ENCODE measurements at places on chromosomes 7 and 10.

DNA sequence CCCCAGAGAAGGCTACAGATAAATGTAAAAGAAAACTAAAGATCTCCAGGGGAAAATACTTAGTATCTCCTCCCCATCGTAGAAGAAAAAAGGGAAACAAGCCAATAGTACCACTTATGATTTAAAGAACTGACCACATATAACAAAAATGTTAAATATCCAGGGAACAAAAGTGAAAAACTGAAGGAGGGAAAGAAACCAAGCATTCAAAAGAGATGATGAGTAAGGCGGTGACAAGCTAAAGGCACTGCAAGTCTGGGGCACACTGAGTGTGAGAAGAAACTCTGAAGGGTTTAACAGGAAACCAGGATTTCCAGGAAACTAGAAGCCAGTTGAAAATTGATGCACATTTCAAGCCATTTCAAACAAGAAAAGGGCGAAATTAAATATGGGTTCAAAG lies 226.3 kb downstream of the AHR start:
- DNase-seq: no peak

DNA sequence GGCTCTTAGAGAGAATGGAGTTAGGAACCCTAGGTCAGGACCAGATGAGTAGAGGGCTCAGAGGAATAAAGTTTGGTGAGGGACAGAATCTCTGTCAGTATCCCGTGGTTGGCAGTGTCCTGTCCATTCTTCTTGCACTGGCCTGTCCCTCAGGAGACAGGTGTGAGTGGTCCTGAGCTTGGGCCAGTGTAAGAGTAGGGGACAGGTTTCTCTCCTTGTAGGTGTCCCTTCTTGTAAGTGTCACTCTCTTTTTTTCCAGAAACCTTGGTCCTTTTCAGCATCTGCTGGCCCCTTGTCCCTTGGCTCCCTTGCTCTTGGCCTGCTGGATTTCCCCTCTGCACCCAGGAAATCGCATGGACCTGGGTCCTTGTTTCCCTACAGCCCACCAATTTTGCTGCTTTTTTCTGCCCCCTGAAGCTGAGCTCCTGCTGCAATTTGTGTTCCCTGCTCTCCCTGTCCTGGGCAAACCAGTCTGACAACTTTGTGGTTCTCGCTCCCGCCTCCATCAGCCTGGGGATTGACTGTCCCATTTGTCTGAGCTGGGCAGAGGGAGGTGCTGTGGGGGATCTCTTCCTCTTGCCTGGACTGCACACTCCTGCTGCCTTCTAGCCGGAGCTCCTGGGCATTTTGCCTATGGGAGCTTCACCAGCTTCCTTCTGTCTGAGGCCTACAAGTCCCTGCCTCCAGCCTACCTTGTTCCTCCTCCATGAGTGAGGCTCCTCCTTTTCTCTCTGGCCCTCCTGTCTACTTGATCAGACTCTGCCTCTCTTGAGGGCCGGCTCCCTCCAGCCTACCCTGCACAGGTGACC lies 6.5 kb downstream of the TSPAN14 start:
- no peak for DNase-seq

DNA sequence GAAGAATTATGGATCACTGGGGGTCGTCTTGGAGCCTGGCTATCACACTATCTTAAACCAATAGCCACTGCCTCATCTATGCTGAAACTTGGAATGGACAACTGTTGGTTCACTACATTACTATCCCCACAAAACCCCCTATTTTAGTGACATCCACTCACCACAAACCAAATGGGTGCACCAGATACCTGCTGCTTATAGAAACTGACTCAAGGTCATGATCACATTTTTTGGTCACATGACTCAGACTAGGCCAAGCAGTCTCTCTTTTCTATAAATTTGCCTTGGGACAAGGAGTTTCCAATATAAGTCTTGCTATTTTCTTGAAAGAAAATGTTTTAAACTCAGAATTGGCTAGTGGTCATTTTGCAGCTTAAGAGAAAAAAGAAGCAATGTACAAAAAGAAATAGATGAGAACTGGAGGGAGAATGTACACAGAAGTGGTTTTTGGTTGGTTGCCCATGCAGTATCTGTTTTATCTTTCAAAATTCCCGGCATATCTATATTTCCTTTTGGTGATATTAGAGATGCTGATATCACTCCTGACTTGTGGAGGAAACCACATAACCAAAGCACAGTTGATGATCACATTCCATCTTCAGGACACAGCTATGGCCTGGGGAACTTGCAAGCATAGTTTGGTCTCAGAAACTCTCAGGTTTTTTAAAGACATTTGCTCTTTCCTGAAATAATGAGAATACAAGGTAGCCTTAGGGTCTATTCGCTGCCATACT lies 85.2 kb upstream of the CACNA2D1 start:
- DNase-seq: no peak

DNA sequence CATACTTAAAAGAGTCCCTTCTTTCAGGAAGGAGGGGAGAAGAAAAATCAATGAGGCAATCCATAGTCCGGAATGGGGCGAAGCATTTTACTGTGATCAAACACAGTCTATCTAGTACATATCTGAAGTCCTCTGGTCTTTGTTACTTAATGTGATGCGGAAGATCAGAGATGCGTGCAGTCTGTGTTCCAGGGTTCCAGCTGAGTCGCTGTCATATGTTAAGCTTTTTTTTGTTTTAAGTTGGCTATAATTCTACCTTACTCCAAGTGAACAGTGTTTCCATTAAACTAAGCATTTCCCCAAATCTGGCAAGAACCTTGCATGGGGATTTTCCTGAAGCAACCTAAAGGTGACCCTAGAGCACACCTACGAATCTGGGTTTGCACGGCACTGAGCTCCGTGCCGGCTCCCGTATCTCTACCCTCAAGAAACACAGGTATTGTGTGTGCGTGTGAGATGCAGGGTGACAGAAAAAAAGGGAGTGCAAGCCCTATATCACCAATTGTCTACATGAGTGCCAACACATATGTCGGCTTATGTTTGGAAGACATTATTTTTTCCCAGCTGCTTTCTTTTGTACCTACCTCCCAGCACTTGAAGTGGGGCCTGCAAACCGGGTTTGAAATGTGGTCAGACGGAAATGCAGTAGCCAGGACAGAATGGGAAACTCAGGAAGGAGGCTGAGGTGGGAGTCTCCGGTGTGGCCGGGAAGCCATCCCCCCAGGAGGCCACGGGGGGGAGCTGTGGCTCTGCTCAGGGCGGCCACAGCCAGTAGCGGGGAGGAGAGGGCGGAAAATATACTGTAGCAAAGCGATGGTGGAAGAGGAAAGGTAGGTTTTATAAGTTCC lies 435.8 kb upstream of the MGMT start:
- DNase-seq: peak; percentile 34

DNA sequence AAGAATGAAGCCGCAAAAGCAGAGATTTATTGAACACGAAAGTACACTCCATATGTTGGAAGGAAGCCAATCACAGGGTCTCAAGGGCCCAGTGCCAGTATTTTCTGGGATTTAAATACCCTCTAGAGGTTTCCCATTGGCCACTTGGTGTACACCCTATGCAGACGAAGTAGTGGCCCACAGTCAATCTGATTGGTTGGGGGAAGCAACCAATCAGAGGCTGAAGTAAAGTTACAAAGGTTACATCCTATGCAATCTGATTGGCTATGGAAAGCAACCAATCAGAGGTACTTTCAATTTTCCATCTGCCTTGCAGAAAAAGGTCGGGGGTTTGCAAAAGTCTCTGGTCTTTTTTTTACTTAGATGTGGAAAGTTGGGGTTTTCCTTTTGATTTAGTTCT lies 481.3 kb upstream of the NRP1 start:
- no peak for DNase-seq
